ENCODE measurements at places on chromosomes 2 and 18. TPM values are rescaled to one million over a fixed set of nuclear protein-coding genes. Genes with fewer than 3 reads are reported as not detected.

DNA sequence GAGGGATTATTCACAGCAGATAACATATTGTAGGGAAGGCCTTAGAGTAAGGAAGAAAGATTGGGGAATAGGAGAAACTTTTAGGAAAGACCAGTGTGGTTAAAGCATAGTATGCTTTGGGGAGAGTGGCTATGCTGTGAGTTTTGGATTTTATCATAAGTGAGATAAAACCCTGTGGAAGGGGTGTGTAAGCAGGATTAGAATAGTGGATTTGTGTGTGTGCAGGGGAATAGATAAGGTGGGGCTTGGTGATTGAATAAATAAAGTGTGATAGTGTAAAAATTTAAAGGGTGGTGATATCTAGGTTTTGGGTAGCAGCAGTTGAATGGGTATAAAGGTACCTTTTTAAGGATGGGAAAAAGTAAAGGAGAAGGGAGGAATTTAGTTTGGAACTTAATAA is 137.7 kb downstream of the NCOA1 start:
- no peak for DNase-seq

DNA sequence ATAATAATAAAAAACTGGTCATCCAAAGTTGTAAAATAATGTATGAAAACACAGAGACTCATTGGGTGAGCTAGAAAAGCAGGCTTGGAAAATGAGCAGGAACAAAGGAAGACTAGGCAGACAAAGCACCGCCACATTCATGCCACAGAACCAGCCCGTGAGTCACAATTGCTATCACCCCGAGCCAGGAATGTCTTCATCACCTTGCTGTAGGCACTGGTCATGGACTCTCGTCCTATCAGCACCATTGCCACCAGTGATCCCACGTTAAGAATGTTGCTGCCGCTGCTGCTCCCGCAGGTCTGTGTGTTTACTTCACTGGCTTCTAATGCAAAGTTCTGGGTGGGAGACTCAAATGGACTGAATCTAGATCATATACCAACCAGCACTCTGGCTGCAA is 417.9 kb downstream of the PID1 start:
- DNase-seq, result no peak

DNA sequence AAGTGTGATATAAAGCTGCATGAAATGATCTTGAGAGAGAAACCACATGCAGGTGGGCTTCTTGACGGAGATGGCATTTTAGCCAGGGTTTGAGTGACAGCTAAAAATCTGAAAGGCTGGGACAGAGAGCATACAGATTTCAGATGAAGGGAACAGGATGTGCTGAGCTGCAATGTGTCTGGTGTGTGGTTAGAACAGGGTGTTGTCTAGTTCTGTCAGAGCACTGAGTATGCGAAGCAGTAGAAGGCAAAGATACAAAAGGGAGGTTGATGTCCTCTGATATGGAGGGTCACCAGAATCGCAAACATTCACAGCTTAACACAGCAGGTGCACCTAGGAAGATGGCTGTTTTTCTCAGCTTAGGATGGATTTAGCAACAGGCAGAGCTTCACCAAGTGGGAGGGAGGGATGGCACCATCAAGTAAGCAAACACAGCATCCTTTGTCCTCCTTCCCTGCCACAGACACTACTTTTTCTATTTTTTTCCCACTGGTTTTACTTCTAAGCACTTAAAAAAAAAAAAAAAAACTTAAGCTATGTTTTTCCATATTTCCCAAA is 182.5 kb downstream of the TMX3 start:
- no peak for DNase-seq

GRCh38 chr2:164881524-164881923 is 39.9 kb upstream of the COBLL1 start:
- no peak for DNase-seq

SCN7A gene
- polyA plus RNA-seq, result not detected

ZNF512 gene
- polyA plus RNA-seq, result 16.6 TPM

SLC16A14 gene
- 0.67 TPM for polyA plus RNA-seq

MTHFD2 gene
- polyA plus RNA-seq, result 50.9 TPM

All from keratinocyte (primary cell).